ENCODE measurements at places on chromosomes 6 and 20.
A peak's percentile ranks its signal among the peaks of the same experiment; 100 is the strongest.

DNA sequence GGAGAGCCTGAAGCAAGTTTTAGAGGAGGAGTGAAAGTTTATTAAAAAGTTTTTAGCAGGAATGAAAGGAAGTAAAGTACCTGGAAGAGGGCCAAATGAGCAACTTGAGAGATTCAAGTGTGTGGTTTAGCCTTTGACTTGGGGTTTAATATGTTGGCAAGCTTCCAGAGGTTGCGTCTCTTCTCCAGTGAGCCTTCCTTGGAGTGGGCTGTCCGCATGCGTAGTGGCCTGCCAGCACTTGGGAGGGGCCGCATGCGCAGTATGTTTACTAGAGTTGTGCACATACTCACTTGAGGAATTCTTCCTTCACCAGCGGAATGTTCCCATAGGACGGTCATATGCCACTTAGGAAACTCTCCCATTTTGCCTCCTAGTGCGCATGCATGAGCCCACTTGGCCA, 235.2 kb downstream of the ALDH8A1 start:
- no peak for DNase-seq

DNA sequence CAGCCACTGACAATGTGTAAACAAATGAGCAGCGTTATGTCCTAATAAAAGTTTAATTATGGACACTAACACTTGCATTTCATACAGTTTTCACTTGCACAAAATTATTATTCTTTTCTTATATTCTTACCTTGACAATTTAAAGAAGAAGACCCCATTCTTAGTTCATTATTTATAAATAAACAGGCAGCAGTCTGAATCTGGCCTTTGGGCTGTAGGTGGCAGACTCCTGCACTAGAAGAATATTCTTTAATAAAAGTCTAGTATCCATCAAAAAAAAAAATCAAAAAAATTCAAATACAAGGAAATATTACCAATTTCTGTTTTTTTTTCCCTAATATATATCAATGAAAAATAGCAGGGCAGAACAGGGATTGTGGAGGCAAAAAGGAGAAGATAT, 24.8 kb downstream of the PTCHD4 start:
- DNase-seq: no peak

GRCh38 chr20:40966103-40966502, 62.5 kb upstream of the TOP1 start:
- DNase-seq: no peak

DNA sequence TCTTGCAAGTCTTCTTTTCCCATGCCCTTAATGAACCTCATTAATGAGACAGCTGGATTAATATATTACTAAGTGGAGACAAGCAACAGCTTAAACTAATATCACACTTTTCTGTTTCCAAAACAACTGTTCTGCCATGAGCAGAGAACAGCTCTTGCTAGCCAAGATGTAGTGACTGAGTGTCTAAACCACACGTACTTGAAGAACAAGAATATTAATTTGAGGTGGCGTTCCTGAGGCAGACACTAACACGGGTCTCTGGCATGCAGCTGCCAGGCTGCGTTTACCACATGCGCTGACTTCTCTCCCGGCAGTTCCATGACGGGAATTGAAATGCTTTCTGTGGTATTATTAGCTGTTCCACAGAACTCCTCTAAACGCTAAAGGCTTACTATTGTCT, 80.6 kb downstream of the FNDC1 start:
- no peak for DNase-seq

- DNase-seq: no peak
Observed at GRCh38 chr6:159047891-159048685, 3.3 kb upstream of the TAGAP start.

DNA sequence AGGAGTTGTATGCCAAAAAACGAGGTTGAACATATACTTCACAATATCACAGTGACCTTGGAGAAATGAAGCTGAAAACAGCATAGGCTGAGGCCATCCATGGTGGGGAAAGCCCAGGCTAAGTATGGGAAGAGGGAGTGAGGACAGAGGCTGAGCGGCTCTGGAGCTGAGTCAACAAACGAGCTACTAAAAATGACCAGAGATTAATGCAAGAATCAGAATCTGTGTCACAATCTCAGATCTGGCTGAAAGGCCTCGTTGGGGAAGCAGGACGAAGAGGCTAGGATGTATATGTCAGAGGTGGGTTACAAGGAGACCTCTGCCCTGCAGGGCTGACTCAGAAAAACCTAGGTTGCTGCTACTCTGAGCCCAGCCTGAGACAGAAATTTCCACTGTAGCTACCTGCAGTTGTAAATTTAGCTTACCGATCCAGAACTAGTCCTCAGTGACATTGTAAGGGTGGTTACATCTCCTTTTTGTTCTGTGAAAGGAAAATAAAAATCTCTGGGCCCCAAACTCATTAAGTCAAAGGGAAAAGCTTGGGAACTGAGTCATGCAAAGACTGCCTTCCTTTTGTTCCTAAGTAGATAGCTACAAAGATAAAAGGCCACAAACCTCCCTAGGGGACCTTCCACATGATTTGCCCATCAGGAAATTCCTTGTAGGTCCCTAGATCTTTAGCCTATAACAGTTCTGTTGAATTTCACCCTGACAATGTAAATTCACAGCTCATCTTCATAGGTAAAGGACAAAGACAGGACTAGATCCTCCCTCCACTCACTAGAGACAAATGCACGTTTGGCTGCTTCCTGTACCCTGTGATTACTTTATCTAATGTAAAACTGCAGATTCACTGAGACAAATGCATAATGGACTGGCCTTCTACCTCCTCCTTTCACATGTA, 8.5 kb upstream of the TUBB2A start:
- DNase-seq: no peak

DNA sequence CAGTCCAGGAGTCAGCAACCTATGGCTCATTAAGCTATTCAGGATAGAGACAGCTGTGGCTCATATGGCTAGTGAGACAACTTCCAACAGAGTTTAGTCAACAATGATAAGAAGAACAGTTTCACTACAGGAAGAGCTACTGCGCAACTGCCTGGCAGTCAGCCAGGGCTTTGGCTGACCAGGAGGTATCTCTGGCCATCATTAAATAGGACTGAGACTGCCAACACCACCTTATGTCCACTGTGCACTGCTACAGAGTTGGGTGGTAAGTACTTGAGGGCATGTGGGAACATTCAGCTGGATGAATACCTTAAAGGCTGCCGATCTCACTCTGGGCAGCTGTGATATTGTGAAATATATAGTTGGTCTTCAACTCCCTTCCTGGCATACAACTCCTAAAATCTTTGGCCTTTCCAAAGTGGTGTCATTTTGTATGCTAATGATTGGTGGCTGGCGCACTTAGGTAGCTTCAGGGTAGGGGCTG, 52.2 kb upstream of the FAM83C start:
- peak; percentile 71 for DNase-seq

GRCh38 chr6:121338956-121339355, 4.7 kb upstream of the TBC1D32 start:
- no peak for DNase-seq

DNA sequence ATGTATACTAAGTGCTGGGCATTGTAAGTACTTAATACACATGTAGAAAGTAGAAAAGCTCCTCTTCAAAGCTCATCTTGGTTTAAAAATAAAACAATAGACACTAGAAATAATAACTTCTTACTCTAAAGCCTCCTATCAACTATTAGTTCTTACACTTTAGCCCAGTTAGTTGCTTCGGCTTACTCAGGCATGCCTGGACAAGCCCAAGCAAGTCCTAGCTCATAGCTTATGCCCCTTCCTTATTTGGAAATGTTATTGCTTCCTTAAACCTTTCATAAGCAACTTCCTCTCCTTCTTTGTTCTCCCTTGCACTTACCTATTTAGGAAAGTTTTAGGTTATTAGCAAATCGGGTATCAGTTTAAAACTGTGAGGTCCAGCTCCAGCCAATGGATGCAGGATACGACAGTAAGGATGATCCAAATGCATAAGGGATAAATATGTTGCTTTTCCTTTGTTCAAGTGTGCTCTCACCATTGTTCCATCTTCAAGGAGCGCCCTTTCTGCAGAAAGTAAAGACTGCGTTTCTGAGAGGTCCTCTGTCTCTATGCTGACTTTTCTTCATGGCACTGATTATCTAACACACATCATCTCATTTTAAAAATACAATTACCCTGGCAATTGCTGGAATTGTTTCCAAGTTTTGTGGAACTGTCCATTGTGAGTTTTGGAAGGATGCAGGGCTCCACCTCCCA, 12.3 kb downstream of the TMEM30A start:
- no peak for DNase-seq

DNA sequence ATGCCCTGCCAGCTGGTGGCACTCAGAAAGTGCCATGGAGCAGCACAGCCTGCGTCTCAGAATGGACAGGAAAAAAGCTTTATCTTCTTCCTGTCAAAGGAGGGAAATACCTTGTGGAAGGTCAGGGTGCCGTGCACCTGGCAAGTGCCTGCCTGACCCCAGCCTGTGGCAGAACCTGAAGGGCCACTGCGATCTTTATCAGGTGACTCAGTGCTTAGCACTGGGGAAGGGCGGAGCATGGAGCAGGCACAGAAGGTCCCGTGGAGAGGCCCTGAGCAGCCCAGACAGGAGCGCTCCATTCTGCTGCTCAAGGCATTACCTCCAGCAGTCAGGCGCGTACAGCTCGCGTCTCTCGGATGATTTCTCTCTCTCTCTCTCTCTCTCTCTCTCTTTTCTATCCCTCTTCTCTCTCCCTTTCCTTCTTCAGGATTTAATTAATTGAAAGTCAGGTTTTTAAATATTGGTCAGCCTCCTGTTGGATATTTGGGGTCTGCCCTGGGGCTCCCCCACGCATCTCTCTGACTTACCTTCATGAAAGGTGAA, 31.7 kb downstream of the FOXC1 start:
- DNase-seq: no peak

- no peak for DNase-seq
Observed at GRCh38 chr6:15887491-15888461, 224.9 kb upstream of the DTNBP1 start.

GRCh38 chr20:47418069-47418757, 61.7 kb upstream of the ZMYND8 start:
- no peak for DNase-seq

- no peak for DNase-seq
Observed at GRCh38 chr20:9520086-9520485, 5.7 kb downstream of the LAMP5 start.

DNA sequence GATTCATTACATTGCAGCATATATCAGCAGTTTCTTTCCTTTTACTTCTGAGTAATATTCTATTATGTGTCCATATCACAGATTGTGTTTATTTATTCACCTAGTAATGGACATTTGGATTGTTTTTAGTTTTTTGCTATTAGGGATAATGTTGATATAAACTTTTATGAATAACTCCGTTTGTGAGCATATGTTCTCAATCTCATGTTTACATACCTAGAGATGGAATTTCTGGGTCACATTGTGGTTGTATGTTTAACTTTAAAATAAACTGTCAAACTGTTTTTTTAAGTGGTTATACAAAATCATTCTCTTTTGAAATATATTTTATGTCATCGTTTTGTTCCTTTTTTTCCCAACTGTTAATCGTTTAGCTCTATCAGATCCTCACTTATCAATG, 311.6 kb downstream of the MMUT start:
- no peak for DNase-seq

DNA sequence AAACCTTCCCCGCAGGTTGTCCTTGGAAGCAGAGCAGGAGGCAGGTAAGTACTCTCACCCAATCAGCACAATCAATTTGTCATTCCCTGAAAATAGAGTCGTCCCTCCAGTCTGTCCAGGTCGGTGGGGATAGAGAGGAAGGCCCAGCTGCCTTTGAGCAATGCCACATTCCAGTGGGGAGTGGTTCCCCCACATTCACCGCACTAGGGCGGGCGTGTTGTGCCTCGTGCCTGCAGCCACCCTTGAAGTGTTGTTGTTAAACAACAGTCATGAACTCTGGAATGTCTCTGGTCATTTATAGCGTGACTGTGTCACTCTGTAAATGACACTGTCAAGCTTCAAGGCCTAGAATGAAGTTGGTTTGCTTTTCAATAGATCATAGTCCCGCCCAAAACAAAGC, 33.4 kb downstream of the PRDM1 start:
- no peak for DNase-seq

- no peak for DNase-seq
Observed at GRCh38 chr6:88141561-88142296, 24.4 kb downstream of the CNR1 start.

- no peak for DNase-seq
Observed at GRCh38 chr6:115609111-115609510, 451.6 kb downstream of the FRK start.

GRCh38 chr20:43532416-43533055, 25.0 kb downstream of the L3MBTL1 start:
- no peak for DNase-seq

- no peak for DNase-seq
Observed at GRCh38 chr20:32581839-32582658, 3.1 kb downstream of the NOL4L start.

- no peak for DNase-seq
Observed at GRCh38 chr6:42239736-42240375, 22.2 kb upstream of the MRPS10 start.

DNA sequence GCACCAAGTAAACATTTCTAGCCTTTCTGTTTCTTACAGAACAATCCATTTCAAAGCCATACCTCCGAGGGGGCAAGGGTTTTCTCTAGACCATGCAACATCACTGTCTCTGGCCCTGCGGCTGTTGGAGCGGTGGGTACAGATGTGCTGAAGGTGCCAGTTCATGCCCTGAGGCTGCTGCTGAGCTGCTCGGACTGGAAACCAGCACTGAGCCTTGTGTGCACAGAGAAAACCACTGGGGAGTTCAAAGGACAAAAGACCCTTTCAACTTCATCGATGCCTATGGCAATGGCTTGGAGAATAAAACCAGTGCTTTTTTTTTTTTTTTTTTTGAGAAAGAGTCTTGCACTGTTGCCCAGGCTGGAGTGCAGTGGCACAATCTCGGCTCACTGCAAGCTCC, 93.3 kb upstream of the IYD start:
- no peak for DNase-seq

DNA sequence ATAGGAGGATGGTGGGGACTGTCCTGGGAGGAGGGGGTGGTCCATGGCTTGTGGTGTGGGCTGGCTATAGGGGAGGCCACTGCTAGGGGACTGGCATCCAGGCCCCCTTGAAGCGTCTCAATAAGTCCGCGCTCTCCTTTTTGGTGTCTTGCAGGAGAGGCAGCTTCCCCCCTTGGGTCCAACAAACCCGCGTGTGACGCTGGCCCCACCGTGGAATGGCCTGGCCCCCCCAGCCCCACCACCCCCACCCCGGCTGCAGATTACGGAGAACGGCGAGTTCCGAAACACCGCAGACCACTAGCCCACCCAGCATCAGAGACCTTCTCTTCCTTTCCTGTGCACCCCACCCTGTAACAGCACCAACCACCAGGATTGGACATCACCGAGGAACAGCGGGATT, 2.8 kb upstream of the ZBTB9 start:
- peak; percentile 24 for DNase-seq

DNA sequence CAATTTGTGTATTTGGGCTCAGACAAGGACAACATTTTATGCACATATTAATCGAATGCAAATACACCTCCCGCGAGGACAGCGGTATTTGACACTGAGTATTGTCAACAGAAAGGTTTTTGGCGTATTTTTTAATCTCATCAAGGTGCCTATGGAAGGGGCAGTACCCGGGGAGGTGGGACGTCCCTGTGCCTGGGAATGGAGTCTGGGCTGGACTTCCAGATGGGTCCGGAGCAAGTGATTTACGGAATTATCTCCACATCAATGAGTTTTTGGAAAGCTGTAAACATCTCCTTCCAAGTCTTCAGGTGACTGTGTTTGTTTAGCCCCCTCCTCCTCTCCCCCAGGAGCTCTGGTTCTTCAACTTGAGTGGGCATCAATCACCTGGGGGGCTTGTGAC, 39.8 kb downstream of the PRR18 start:
- DNase-seq: no peak

- DNase-seq: no peak
Observed at GRCh38 chr6:112234601-112235000, 19.8 kb downstream of the LAMA4 start.

GRCh38 chr6:143507358-143508145, 4.0 kb downstream of the FUCA2 start:
- DNase-seq: no peak

GRCh38 chr6:151014404-151015100, 149.1 kb downstream of the MTHFD1L start:
- DNase-seq: peak; percentile 60

All from ovary (tissue), 10 donors.